ENCODE measurements at places on chromosomes 13 and 19.

- DNase-seq = peak; percentile 81
Measured at GRCh38 chr19:42108527-42109389, 23.5 kb downstream of the POU2F2 start.

GRCh38 chr13:62682788-62683187 lies 1267.1 kb upstream of the PCDH20 start:
- DNase-seq = no peak

GRCh38 chr13:42477596-42478190 lies 96.3 kb upstream of the TNFSF11 start:
- no peak for DNase-seq

- DNase-seq = no peak
Measured at GRCh38 chr13:102020611-102021216, 381.1 kb downstream of the FGF14 start.

GRCh38 chr13:72125561-72125960 lies 258.6 kb upstream of the DACH1 start:
- DNase-seq = no peak

- no peak for DNase-seq
Measured at GRCh38 chr19:14066134-14066533, 4.3 kb upstream of the PALM3 start.

GRCh38 chr13:30545320-30545719 lies 72.4 kb upstream of the USPL1 start:
- no peak for DNase-seq

DNA sequence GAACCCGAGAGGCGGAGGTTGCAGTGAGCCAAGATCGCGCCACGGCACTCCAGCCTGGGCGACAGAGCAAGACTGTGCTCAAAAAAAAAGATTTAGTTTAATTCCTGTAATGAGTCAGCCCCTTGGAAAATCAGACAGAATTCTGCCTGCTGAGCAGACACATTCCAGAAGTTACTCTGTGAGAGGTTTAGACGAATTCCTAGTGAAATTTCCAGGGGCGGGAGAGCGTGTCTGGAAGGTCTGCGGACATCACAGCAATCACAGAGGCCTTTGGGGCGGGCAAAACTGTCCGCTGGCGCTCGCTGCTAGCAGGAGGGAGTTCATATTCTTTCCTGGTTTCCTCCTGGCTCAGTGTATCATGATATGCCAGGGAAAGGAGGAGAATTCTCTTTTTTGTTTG lies 17.5 kb downstream of the MISP start:
- no peak for DNase-seq

- DNase-seq = no peak
Measured at GRCh38 chr13:86109107-86109506, 309.9 kb upstream of the SLITRK6 start.

- DNase-seq = no peak
Measured at GRCh38 chr13:102091231-102091630, 310.6 kb downstream of the FGF14 start.

DNA sequence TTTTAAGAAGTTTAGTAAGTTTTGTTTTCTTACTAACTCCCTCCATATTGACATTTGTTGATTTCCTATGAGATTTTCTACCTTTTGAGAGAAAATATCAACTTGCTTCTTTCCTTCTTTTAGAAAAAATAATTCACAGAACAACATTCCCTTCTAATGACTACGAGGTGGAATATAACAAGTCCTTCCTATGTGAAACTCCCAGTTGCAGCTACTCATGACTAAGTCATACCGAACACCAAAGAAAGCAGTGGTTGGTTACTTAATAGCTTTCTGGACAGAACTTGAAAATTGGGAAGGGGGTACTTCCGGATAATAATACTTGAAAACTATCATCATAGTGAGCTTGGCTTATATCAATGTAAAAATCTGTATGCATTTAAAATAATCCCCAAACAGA lies 144.8 kb downstream of the DACH1 start:
- no peak for DNase-seq

DNA sequence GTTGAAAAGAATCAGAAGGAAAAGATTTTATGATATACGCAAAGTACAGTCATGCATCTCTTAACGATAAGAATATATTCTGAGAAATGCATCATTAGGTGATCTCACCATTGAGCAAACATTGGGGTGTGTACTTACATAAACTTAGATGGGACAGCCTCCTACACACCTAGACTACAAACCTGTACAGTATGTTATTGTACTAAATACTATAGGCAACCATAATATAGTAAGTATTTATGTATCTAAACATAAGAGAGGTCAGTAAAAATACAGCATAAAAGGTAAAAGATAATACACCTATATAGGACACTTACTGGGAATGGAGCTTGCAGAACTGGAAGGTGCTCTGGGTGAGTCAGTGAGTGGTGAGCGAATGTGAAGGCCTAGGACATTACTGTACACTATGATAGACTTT lies 254.6 kb downstream of the SPRY2 start:
- DNase-seq = no peak

DNA sequence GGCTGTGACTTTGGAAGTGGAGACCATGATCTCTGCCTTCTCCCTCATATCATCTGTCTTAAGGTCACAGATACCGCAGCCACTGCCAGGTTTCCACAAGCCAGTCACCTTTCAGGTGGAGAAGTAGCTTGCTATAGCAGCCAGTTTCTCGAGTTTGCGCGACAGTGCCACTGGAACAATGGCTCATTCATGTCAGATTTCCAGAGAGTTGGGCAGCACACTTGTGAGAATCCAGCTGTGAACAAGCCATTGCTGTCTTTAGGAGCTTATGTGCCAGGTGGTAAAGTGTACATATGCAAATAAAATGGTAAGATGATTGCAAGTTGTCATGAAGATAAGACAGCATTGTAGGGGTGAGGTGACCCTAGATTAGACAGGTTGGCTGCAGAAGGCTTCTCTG lies 22.3 kb downstream of the GARRE1 start:
- DNase-seq = no peak

- no peak for DNase-seq
Measured at GRCh38 chr13:97348569-97349100, 85.3 kb upstream of the RAP2A start.

DNA sequence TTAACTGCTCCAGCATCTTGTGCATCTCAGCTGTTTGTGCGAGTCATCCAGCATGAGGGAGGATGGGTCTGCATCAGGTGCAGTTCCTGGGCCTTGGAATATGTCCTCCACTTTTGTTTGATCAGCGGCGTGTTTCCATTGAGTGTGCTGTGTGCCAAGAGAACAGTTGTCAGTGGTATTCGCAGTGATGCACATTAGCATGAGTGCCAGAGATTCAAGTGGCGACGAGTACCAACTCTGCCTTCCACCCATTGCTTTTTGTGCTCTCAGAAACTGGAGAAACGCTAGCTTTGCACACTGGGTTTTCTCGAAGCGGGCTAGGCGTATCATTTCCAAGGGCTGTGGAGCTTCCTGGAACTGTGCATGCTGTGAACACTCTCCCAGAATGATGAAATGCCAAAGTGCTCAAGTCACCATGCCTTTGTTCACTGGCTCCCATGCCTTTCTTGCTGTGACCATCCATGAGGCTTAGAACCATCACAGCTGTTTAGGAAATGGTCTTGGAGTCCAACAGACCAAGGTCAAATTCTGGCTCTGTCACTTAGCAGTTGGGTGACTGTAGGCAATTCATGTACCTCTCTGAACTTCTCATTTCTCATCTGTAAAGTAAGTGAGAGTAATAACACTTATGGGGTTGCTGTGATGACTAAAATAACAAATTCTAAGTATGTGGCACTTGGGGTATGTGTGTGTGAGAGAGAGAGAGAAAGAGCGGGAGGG lies 18.4 kb downstream of the LRCH1 start:
- DNase-seq = no peak
